Neural crest cell (in vitro differentiated cells): ENCODE measurements at places on chromosomes 2 and 18.

DNA sequence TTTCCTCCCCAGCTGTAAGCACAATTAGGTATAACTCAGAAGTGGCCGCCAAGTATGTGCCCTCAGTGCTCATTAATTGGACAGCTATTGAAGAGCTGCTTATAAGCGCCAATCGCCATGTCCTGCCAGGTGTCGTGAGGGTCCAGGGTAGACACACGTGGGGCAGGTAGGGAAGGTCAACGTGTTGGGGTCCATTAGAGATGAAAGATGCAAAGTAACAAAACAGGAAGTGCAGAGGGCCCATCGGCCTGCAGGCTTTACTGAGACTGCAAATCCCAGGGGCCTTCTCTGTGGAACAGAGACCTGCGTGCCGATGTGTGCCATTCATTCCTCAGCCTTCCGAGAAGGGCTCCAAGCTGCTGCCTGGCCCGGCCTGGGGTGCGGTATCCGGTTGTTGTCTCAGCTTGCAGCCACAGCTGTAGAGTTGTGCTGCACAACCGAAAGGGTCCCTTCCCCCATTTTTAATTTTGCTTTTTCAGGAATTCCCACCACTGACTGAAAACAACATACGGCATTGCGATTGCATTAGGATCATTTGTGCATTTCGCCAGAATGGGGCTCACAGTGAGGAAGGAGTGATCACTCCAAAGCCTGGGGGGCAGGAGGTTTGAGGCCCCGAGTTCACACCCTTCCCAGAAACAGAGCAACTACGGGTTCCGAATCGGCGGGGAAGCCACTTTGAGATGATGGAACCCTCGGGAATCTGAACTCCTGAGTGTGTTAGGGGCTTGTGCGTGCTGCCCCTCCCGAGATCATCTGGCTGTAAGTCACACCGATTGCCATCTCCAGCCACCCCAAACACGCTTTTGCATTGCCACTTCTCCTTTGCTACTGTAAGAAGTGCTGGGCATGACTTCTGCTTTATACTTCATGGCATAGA, 94.3 kb downstream of the TSHZ1 start:
- peaks cover 2% of the 10 kb centered on the region for H3K36me3 ChIP-seq
- no peak overlapping the region for H3K27ac ChIP-seq
- H3K4me3 ChIP-seq, result no peak overlapping the region
- peaks cover 3% of the 10 kb centered on the region for H3K27me3 ChIP-seq
- no peaks in the 10 kb centered on the region for H3K4me1 ChIP-seq
- DNase-seq, result no peak

DNA sequence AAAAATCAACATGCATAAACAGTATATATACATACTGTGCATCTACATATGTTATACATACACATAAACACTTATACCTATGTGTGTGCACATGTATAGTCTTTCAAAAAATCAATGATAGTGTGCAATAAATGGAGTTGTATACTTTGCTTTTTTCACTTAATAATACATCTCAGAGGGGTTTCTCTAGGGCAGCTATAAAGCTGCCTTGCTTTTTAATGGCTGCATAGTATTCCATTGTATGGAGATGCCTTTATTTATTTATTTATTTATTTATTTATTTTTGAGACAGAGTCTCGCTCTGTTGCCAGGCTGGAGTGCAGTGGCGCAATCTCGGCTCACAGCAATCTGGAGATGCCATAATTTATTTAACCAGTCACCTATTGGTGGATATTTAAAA, 7.4 kb upstream of the RNF125 start:
- H3K4me1 ChIP-seq, result no peaks in the 10 kb centered on the region
- no peaks in the 10 kb centered on the region for H3K36me3 ChIP-seq
- no peak overlapping the region for H3K4me3 ChIP-seq
- peaks cover 5% of the 10 kb centered on the region for H3K27me3 ChIP-seq
- DNase-seq, result no peak
- no peak overlapping the region for H3K27ac ChIP-seq

GRCh38 chr2:187982668-187983067, 309.0 kb upstream of the GULP1 start:
- no peak for DNase-seq
- H3K27ac ChIP-seq, result no peak overlapping the region
- no peaks in the 10 kb centered on the region for H3K36me3 ChIP-seq
- no peaks in the 10 kb centered on the region for H3K4me1 ChIP-seq
- no peak overlapping the region for H3K4me3 ChIP-seq
- no peaks in the 10 kb centered on the region for H3K27me3 ChIP-seq

DNA sequence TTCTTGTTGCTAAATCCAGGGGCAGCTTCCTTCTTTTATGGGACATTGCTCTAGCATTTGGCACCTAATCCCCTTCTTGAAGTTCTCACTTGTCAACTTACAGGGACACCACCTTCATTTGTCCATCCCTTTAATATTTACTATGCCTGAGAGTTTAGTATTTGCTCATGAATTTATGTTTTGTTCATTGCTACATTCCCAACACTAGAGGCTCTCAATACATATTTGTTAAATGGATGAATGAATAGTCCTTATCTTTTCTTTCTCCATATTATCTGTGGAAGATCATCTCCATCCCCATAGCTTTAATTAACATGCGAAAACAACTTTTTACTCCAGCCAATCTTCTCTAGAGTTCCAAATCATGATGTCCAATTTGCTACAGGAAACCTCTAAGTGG, 5.4 kb downstream of the CWC22 start:
- no peak overlapping the region for H3K4me3 ChIP-seq
- H3K36me3 ChIP-seq, result no peaks in the 10 kb centered on the region
- peaks cover 8% of the 10 kb centered on the region for H3K4me1 ChIP-seq
- no peak overlapping the region for H3K27ac ChIP-seq
- no peak for DNase-seq

GRCh38 chr2:182097571-182098164, 112.0 kb downstream of the PPP1R1C start:
- no peak for DNase-seq
- H3K27ac ChIP-seq, result no peak overlapping the region
- no peak overlapping the region for H3K4me3 ChIP-seq

GRCh38 chr2:239001794-239002193, 153.9 kb downstream of the TWIST2 start:
- H3K36me3 ChIP-seq, result peaks cover 3% of the 10 kb centered on the region
- H3K4me1 ChIP-seq, result peaks cover 6% of the 10 kb centered on the region
- H3K27me3 ChIP-seq, result no peaks in the 10 kb centered on the region
- H3K27ac ChIP-seq, result no peak overlapping the region
- DNase-seq, result no peak
